ENCODE measurements at places on chromosomes 13 and 19. TPM values are rescaled to one million over a fixed set of nuclear protein-coding genes. Genes with fewer than 3 reads are reported as not detected.

DNA sequence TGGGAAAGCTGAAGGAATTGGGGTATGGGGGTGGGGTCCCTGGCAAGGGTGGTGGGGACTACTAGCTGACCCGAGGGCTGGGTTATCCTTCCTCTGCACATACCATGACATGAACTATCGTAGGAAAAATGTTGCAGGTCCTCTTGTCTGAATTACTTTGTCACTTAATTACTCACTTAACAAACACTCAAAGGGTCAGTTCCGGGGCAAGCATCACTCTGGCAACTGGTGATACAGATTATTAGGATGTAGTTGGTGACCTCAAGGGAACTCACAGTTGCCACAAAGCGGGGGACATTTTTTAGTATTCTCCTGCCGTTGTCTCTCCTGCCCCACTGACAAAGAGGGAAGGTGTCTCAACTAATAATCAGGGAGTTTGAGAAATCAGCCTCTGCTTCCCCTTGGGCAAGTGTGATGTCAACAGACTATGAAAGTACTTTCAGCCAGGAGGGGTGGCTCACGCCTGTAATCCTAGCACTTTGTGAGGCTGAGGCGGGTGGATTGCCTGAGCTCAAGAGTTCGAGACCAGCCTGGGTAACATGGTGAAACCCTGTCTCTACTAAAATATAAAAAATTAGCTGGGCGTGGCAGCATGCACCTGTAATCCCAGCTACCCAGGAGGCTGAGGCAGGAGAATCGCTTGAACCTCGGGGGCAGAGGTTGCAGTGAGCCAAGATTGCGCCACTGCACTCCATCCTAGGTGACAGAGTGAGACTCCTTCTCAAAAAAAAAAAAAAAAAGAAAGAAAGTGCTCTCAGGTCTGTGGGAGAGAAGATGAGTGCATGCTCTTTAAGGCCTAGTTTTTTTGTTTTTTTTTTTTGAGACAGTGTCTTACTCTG lies 10.3 kb downstream of the DNAJB1 start:
- DNase-seq = peak; percentile 64

The SCAF1 gene
- polyA plus RNA-seq = 12.6 TPM

- DNase-seq = no peak
Measured at GRCh38 chr19:47614559-47614958, 5.6 kb downstream of the BICRA start.

- DNase-seq = no peak
Measured at GRCh38 chr13:95956589-95957148, 96.5 kb downstream of the UGGT2 start.

DNA sequence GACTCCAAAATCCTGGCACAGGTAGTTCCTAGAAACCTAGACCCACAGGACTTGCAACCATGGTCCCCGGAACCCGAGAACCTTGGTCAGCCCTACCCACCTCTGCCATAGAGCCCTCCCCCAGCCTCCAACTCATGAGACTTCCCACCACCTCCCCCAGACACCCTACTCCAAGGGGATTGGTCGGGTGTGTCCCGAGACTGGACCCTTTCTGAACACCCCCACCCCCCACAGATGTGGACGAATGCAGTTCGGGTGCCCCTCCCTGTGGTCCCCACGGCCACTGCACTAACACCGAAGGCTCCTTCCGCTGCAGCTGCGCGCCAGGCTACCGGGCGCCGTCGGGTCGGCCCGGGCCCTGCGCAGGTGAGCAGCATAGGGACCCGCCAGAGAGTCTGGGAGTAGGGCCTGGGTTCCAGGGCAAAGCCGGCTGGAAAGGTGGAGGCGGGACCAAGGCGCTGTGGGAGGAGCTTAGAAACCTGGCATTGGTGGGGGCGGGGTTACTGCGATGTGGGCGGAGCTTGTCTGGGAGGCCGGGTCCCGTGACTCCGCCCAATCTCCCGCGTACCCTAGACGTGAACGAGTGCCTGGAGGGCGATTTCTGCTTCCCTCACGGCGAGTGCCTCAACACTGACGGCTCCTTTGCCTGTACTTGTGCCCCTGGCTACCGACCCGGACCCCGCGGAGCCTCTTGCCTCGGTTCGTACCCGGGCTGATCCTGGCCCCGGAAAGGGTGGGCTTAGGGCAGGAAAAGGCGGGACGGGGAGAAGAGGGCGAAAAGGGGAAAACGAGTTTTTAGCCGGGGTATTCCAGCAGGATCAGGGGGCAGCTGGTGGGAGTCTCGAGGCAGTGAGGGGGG lies 11.9 kb downstream of the LTBP4 start:
- DNase-seq = peak; percentile 72

The ACER1 gene
- polyA plus RNA-seq = not detected

The ZNF418 gene
- polyA plus RNA-seq = 3.2 TPM

GRCh38 chr19:8332976-8333766 lies 9.9 kb downstream of the KANK3 start:
- DNase-seq = no peak

DNA sequence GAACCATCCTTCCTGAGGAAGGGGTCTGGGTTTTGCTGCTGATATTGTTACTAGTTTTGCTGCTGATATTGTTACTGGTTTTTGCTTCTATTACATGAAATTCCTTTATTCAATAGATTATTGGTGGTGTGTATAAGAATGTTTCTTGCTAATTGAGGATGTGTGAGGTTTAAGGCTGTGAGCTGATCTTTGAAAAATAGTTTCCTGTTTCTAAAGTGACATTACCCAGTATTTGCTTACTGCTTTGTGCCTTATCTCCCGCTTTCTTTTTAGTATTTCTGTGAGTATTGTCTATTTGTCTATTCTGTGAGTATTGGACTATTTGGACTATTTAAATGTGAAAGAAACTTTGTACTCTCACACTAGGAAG lies 38.2 kb upstream of the C1QTNF9 start:
- DNase-seq = no peak

The IGSF23 gene
- polyA plus RNA-seq = 0.21 TPM

DNA sequence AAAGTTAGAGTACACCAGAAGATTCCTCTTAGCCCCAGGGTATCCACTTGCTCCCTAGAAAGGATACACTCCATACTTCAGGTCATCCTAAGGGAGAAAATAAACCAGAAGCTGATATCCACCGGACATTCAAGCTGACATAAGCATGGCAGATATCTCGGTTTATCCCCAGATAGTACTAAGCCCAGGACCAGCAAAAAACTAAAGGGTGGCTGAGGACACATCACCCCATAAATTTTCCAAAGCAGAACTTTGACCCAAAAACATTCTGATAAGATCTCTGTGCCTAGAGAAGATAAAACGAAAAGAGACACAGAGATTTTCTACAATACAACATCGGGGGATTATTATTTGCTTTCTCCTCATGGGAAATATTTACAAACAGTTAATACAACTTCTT lies 13.9 kb upstream of the ZNF431 start:
- DNase-seq = no peak

- DNase-seq = peak; percentile 50
Measured at GRCh38 chr19:3335431-3336350, 30.7 kb upstream of the NFIC start.

- DNase-seq = no peak
Measured at GRCh38 chr13:111270765-111271698, 49.4 kb upstream of the TEX29 start.

The EPS8L1 gene
- polyA plus RNA-seq = 49.6 TPM

The SPACA4 gene
- not detected for polyA plus RNA-seq

DNA sequence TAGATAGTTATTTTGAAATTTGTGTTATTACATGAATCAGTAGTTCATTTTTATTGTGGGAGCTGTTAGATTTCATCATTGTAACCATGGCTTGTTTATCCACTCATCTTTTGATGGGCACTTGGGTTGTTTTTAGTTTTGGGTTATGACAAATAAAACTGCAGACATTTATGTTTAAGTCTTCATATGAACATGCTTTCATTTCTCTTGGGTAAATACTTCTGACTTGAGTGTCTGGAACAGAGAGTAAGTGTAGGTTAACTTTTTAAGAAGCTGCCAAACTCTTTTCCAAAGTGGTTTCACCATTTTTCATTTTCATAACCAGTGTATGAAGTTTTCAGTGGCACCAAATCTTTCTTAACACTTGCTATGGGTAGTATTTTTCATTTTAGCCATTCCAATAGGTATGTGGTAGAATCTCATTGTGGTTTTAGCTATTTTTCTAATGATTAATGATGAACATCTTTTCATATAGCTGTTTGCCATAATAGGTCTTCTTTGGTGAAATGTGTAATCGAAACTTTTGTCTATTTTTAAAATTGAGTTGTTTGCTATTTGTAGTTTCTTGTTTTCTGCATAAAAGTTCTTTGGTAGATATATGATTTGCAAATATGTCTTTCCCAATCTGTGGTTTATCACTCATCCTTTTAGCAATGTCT lies 17.9 kb downstream of the SLAIN1 start:
- DNase-seq = no peak

GRCh38 chr13:52845766-52846566 lies 2.5 kb downstream of the PCDH8 start:
- DNase-seq = peak; percentile 69

The DPF1 gene
- 2.7 TPM for polyA plus RNA-seq

The ZNF534 gene
- not detected for polyA plus RNA-seq

- DNase-seq = peak; percentile 63
Measured at GRCh38 chr19:17865364-17866311, 5.9 kb downstream of the RPL18A start.

DNA sequence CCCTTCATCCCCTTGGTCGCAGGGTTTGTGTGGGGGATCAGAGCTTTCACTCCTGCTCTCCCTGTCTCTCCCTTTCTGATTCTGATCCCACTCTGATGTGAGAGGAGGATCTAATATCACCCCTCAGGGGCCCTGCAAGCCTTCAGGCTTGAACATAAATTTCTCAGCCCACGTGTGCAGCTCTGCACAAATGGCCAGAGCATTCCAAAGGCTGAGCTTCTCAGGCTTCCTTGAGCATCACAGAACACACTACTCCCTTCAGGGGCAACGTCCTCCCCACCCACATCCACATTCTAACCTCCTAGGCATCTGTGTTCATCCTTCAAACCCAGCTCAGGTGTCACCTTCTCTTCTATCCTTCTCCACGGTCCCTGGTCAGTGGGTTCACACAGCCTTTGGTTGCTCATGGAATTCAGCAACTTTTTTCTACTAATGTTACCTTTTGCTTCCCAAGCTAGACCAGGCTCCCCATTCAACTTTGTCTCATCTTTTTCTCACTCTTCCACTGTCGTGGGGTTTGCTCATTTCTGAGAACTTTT lies 24.4 kb upstream of the DOCK9 start:
- DNase-seq = no peak

GRCh38 chr19:48638831-48639381 lies 1.7 kb upstream of the DBP start:
- DNase-seq = peak; percentile 25

- no peak for DNase-seq
Measured at GRCh38 chr13:99386911-99387788, 80.0 kb upstream of the GPR183 start.
